ENCODE measurements at places on chromosomes 1 and 21. TPM values are rescaled to one million over a fixed set of nuclear protein-coding genes. Genes with fewer than 3 reads are reported as not detected.

DNA sequence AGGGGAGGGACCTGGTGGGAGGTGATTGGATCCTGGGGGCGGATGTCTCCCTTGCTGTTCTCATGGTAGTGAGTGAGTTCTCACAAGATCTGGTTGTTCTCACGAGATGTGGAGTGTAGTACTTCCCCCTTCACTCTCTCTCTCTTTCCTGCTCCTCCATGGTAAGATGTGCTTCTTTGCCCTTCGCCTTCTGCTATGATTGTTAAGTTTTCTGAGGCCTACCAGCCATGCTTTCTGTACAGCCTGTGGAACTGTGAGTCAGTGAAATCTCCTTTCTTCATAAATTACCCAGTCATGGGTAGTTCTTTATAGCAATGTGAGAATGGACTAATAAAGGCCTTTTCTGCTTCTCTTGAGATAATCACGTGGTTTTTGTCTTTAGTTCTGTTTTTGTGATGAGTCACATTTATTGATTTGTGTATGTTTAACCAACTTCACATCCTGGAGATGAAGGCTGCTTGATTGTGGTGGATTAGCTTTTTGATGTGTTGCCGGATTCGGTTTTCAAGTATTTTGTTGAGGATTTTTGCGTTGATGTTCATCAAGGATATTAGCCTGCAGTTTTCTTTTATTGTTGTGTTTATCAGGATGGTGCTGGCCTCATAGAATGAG, 45.5 kb downstream of the RABGAP1L start:
- no peak overlapping the region for H3K27ac ChIP-seq
- peaks cover 22% of the 10 kb centered on the region for H3K36me3 ChIP-seq
- H3K4me1 ChIP-seq = no peaks in the 10 kb centered on the region
- H3K4me3 ChIP-seq = no peak overlapping the region
- DNase-seq = no peak

DNA sequence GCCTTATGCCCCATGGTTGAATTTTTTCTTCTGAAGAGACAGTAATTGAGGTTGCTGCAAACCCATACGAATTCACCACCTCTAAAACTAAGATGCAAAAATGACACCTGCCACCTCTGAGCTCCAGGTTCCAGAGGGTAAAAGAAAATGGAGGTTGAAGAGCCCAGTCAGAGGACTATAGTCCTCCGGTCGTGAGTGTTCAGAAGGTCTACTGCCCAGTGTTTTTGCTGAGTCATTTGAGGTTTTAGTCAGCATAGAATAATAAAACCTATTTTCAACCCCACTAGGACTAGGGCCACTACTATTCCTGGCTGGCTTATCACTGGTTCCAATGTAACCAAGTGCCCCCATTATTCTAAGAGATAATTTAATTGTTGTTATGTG, 12.9 kb upstream of the SLAMF7 start:
- H3K4me3 ChIP-seq = no peak overlapping the region
- no peak overlapping the region for H3K27ac ChIP-seq
- DNase-seq = no peak
- H3K27me3 ChIP-seq = peaks cover 2% of the 10 kb centered on the region

The FMO1 gene
- total RNA-seq = not detected

The GART gene
- total RNA-seq = 139 TPM

The CRB1 gene
- 1.8 TPM for total RNA-seq

The CELA2A gene
- total RNA-seq = not detected

The SEMA4A gene
- total RNA-seq = 1.3 TPM

The BOLA1 gene
- total RNA-seq = 10.1 TPM

The TMEM52 gene
- 4.6 TPM for total RNA-seq
